Stimulated activated CD8-positive, alpha-beta memory T cell treated with anti-CD3 and anti-CD28 coated beads, Interleukin-2, amount 100 ng/mL, for 1 hour (primary cell): ENCODE measurements at places on chromosomes 12 and 14.

DNA sequence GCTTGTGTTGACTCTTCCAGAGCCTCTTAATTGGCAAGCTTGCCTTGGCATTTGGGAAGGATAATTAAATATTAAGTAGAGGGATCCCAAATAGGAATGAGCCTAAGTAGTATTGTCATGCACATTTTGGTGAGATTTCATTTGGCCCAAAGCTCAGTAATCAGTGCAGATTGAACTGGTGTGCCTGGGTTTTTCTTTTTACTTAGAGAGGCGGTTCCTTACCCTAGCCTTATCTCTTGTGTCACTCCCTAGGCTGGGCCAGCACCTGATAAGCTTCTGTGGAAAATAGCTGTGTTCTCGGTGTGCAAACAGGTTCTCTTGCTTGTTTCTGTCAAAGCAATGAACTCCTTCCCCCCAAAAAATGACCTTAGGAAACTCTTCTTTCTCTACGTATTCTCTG is 9.3 kb upstream of the B4GALNT3 start:
- no peak for DNase-seq

- DNase-seq: no peak
Measured at GRCh38 chr12:1881301-1881700, 37.2 kb downstream of the CACNA2D4 start.

GRCh38 chr12:4144676-4145075 is 128.9 kb upstream of the CCND2 start:
- no peak for DNase-seq

DNA sequence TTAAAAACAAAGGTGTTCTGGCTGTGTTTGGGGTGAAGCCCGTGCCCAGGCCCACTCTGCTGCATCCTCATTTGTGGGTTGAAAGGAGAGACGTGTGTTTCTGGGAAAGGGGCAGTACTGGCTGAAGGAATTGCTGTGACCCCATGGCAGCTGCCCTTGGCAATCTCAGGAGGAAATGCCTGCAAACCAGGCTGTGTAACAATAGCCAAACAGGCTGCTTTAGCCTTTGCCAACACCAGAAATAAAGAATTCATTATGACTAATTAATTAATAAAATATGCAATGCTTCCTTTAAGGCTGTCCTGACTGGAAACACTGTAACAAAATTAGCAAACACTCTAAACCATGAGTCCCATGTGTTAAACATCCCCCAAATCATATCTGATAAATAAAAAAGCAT is 53.0 kb upstream of the KRR1 start:
- no peak for DNase-seq

DNA sequence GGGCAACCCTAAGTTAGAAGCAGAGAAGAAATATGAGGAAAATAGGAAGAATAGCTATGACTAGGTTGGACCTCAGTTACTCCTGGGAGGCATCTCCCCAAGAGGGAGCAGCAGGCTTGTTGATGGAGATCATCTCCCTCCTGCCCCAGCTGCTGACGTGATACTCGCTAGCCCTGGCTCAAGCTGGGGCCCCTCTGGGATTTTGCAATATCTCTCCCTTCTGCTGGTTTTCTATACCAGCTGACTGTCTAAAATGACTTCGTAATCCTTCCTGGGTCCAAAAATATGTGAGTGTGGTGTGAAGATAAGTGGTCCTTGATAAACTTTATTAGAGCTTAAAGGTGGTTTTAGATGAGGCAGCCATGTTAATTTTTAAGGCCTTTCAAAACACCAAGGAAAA is 4.5 kb upstream of the HECTD4 start:
- no peak for DNase-seq

DNA sequence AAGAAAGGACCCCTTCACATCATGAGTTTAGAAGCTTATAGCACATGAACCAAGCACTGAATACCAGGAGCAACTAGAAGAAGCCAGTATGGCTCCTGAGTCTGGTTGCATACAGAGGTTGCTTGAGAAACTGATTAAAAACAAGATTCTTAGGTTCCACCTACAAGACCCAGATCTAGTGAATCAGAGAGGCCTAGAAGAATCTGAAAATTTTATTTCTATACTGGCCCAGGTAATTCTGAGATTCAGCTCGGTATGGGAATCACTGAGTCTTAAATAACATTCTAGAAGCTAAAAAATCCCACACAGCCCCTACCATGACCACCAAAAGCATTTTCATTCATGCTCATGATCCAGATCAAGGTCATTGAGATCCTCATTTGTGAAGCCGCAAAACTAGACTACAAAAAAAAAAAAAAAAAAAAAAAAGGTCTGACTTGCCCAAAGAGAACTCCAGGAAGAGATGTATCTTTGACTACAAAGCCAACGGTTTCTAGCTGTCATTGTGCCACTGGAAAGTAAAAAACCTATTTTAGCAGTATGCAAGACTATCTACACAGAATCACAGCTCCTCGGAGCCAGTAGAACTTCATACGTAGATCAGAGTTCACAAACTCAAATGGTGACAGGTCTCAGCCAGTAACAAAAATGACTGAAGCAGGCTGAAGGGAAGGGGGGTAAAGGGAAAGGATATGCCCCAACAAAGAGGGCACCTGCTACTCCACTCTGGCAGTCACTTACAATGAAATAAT is 168.4 kb upstream of the EGLN3 start:
- no peak for DNase-seq

DNA sequence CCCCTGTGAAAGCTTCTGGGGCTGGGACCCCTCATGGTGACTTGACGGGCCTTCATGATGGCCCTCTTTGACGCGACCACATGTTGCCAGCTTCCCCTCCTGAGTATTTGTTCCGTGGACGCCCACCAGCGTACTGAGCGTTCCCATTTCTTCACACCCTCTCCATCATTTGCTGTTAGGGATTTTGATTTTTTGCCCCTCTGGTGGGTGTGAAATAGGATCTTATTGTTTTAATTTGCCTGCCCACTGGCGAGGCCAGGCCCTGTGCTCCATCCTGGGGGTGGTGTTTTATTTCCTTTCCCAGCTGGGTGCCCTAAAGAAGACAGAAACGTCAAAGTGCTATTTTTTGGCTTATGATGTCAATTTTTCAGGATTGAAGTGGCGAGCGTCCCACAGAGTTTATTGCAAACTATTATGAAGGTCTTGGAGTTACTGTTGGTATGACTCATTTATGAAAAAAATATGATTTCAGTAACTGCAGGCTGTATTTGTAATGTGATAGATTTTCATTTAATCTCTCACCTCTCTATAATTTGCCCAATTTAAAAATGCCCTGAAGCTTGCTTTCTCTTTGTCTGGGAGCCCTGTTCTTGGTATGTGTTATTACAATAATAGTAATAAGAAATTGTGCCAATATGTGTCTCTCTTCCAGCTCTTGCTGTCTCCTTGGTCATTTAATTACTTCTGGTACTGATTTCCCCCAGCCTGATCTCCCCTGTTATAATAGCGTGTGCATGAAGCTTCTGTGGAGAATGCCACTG is 99.6 kb downstream of the SLC25A47 start:
- DNase-seq: no peak

- no peak for DNase-seq
Measured at GRCh38 chr14:97874394-97874793, 1077.2 kb downstream of the VRK1 start.

DNA sequence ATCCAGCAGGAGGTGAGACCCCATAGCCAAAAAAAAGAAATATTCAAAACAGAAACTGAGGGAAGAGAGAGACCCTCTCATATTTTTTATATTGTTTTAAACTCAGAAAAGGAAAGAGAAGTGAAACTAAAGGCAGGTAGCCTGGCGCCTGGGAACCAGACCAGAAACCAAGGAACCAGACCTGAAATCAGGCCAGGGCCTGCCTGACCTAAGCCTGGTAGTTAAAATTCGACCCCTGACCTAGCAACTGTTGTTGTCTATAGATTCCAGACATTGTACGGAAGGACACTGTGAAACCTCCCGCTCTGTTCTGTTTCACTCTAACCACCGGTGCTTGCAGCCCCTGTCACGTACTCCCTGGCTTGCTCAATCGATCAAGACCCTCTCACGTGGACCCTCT is 38.5 kb upstream of the CD163 start:
- DNase-seq: no peak

DNA sequence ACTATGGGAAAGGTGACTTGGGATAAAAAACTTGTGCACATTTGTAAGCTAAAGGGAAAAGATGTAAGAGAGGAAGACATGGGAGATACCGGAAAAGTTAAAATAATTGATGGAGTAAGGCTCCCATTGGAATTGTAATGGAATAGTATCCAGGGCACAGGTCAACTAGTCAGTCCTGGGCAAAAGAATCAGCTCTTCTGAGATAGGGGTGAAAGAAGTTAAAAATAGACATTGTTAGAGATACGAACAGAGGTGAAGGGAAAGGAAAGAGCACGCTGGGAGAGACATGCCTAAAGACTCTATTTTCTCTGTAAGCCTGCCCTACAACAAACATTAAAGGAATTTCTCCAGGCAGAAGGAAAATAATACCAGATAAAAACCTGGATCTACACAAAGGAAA is 101.6 kb downstream of the SLC41A2 start:
- no peak for DNase-seq

DNA sequence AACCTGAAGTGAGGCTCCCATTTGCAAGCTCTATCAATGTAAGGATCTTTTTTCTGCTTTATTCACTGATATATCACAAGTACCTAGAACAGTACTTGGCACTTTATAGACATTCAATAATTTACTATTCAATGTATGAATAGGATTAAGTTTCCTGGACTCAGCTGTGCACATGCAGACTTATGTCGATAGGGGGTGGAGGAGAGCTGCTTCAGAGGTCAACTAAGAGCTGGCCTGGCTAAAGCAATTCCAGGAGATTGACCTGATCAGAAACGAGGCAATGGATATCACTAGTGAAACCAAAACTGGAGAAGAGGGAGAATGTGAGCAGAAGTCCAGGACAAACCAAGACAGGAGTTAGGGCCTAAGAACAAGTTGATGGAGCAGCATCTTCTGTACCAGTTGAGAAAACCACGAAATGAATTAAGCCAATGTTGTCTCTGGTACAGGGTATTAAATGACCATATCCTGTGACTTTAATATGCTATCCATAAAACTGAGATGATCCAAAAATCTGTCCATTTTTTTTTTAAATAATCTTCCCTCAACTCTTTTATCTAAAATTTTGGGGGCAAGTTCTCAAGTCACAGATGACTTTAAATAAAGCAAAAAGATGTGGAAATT is 169.2 kb downstream of the PIK3C2G start:
- no peak for DNase-seq

DNA sequence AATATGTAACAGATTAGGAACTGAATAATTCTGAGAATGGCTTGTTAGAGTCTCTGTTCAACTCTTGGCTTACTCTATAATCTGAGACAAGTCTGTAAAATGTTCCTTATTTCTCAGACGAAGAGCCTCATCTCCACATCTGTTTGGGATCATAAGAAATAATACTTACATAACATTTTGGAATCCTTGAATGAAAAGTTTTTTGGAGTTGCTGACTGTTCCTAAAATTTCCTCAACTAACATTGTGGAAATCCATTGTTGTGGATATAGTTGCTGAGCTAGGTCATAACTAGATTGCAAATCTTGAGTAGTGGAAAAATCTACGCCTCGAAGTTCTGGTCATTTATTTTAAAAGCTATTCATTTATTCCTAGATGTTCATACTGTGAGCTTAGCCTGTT is 402.9 kb downstream of the ZFP36L1 start:
- DNase-seq: no peak

DNA sequence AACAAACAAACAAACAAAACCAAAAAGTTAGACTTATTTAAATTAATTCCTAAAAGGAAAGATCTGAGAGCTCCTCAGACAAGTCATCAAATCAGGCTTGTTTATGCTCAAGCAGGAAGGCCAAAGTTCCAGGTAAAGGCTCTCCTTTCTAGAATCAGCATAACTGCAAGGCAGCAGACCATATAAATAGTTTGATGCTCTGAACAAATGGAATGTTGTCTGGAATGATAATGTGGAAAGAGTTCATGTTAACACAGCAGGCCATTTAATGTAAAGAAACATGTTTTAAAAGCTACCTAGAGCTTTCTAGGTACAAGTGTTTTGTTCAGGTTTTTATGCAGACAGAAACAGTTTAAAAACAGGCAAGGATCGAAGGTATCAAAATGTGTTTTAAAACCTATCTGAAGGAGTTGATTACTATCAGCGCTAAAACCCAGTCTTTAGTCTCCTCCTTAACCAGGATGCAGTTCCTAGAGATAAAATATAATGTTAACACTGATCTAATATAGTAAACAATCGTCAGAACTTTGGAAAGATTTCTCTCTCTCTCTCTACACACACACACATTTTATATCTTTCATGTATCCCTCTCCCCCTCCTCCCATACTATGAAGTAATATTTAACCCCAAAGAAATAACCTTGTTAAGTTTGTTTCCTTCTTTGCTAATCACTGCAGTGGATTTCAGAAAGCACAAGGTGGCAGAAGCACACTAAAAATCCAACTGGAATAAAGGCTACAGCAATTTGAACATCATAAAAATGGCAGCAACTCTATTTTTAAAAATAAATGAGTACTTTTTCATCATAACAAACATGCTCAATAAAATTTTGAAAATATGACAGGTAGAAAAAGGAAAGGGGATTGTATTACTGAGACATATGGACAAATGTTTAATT is 135.5 kb downstream of the PAWR start:
- DNase-seq: no peak

- DNase-seq: no peak
Measured at GRCh38 chr14:89524990-89525667, 108.1 kb upstream of the FOXN3 start.

- no peak for DNase-seq
Measured at GRCh38 chr12:102172436-102172835, 25.2 kb downstream of the PMCH start.

GRCh38 chr12:52306731-52307130 is 14.5 kb downstream of the KRT83 start:
- no peak for DNase-seq

GRCh38 chr14:76371066-76371465 is 4.9 kb upstream of the ESRRB start:
- no peak for DNase-seq

DNA sequence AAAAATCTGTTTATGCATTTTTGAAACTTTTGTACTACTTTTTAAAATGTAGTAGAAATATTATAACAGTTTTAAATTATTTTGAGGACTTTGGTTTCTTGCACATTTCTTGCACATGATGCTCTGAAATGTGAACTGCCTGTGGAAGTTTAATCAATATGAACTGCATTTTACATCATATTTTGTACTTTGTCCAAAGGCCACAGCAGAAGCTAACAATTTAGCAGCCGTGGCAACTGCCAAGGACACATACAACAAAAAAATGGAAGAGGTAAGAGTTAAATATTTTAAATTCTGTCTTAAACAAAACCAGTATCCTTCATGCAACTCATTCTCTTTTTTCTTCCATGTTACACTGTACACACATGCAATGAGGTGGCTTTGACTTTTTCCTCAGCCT is 45.1 kb downstream of the SAV1 start:
- no peak for DNase-seq

- DNase-seq: no peak
Measured at GRCh38 chr12:116360579-116361413, 83.3 kb upstream of the MED13L start.

DNA sequence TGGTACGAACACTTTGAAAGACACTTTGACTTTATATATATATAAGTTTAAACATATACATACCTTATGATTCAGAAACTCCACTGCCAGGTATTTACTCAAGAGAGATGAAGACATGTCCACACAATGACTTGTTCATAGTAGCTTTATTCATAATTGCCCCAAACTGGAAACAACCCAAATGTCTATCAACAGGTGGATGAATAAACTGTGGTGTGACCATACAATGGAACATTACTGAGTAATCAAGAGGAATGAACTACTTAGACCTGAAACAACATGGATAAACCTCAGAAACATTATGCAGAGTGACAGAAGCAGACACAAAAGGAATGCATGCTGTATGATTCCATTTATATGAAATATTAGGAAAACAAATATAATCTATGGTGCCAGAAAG is 71.1 kb downstream of the PPP1R36 start:
- no peak for DNase-seq
